Keratinocyte (primary cell): ENCODE measurements at places on chromosomes 11 and 22. TPM values are rescaled to one million over a fixed set of nuclear protein-coding genes. Genes with fewer than 3 reads are reported as not detected.

DNA sequence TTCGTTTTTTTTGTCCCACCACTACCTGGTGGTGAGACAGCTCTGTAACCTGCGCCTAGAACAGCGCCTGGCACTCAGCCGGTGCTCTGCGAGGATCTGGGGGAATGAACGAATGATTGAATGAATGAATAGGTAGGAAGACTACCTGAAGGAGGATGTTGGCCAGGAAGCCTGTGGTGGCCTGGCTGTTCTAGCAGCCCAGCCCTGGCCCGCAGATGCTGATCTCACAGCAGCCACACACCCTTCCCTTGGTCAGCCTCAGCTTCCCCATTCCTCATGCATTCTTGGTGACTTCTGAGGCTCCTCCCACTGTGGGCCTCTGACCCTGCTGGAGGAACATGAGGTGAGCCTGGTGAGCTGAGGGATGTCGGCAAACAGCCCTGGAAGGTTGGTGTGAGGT is 3.7 kb downstream of the TRPM5 start:
- DNase-seq, result no peak

DNA sequence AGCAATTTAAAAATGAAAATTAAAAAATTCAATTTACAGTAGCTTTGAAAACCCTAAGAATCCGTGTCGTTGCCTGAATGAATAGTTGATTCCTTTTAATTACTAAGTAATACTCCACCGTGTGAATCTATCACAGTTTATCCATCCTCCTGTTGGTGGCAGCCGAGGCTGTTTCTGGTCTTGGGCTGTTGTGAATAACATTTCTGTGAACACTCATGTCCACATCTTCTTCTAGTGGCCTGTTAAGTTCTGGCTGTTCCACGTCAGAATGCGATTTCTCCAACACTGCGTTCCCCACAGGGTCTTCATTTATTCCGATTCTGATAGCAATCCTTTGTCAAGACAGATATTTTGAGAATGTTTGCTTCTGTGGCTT is 223.0 kb downstream of the TBC1D22A start:
- no peak for DNase-seq

DNA sequence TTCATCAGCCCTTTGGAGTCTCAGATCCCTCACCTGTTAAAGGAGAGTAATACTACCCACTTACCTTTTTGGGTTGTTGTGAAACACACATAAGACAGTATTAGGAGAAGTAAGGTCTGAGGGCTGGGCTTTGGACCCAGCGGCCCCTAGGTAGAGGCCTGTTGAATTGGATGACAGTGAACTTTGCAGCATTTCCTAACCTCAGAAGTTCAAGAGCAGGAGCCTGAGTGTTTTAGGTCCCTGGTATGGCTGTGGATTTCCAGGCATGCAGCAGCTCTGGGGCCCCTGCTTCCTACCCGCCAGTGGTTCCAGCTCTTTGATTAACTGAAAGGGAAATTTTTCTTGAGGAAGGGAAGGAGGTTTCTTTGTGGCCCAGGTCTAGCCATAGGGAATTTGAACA is 58.9 kb downstream of the TEAD1 start:
- no peak for DNase-seq

- no peak for DNase-seq
These were observed 227.6 kb downstream of the SBF2 start for GRCh38 chr11:10066441-10066840.

- no peak for DNase-seq
These were observed 47.7 kb upstream of the ARHGAP20 start for GRCh38 chr11:110759972-110760381.

GRCh38 chr11:104124979-104125378 is 39.0 kb downstream of the PDGFD start:
- no peak for DNase-seq

Gene POLD3
- polyA plus RNA-seq, result 9.1 to 16.7 TPM (median 12.0 TPM) in 3 replicates

DNA sequence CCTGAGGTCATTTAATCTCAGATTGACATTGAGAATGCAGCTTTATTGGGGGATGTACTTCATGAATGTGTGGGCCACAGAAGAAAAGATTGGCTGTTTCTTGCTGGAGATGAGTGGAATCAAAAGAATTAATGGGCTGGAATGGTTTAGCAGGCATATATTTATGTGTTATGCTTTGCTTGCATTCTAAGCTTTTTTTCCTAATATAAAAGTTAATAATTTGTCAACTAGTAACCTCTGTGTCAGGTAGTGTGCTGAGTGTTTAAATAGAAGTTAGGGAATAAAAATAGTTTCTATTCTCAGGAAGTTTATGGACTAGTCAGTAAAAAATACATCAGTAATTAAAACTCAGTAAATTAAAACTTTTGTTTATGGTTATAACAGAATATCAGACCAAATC is 67.4 kb upstream of the PRODH start:
- no peak for DNase-seq

DNA sequence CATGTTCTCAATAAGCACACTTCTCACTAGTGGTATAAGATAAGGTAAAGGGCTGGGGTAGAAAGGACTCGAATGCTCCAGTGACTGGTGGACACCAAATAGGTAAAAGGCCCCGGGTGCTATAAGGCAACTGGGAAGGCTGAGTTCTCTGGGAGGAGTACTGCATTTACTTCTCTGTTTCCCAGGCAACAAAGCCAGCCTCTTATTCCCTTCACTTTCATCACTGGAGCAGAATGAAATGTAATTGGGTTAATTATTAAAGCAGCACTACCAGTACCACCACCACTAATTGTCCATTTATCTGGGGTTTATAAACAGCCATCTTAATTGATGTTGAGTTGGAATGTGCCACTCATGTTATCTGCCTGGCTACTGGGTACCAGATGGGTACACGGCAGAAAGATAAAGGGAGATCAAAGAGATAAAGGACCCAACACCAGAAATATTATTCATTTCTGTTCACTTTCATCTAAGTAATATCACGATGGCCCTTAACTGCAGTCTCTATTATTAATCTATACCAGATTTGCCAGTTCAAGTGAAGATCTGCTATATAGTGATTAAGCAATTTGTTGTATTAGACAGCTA is 94.4 kb upstream of the CHRM4 start:
- no peak for DNase-seq

DNA sequence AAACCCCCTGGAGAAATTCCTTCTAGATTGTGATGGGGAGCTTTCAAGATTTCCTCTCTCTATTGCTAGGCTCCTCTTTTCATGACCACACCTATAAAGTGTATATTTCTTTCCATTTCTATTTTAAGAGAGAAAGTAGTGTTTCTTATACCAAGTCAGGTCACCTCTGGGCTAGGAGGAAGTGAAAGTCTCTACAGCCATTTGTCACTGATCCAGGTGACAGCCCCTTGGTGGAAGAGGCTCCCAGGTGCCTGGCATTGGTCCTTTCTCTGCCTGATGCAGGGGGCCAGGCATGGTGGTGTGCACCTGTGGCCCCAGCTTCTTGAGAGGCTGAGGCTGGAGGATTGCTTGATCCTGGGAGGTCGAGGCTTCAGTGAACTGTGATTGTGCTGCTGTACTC is 64.7 kb downstream of the DHCR7 start:
- no peak for DNase-seq

GRCh38 chr11:47994417-47994816 is 14.1 kb downstream of the PTPRJ start:
- no peak for DNase-seq

DNA sequence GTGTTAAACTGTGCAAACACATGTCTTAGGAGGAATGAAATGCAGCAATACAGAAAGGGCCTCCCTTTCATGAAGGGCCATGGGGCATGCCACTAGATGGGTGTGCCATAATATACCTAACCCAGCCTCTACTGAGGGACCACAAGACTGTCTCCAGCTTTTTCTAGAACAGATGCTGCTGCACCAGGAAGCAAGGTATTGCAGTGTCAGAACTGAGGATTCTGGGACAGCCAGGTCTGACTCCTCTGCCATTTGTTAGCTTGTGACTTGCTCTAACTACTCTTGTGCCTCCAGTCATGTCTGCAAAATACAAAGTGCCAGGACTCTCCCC is 53.2 kb downstream of the HIRA start:
- DNase-seq, result no peak

GRCh38 chr11:111452146-111452545 is 60.0 kb downstream of the BTG4 start:
- DNase-seq, result no peak

Gene HBG1
- 0.30 to 0.31 TPM in 2 of 3 replicates, not detected in the other for polyA plus RNA-seq

Gene TLCD5
- polyA plus RNA-seq, result 2.7 to 4.0 TPM (median 3.7 TPM) in 3 replicates

Gene DSCAML1
- not detected in 3 replicates for polyA plus RNA-seq
